Activated B cell treated with CpG ODN at 0.5 μM for 24 hours (primary cell): ENCODE measurements at places on chromosomes 13 and 19.

DNA sequence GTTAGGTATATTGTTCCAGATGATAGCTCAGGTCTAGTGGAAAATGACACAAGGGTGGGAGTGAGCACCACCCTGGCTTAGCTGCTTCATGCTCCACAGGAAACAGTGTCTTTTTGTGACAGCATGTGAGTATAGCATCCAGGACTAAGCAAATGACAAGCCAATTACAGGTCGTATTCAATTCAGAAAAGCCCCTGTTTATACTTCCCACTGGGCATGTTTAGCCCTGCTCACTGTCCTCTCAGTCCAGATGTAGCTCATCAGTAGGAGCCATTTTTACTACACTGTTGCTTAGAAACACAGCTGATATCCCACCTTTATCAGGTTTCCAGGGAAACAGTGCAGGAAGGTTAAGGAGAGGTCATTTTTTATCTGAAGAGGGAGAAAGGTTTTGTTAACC lies 8.0 kb downstream of the ABHD13 start:
- H3K4me1 ChIP-seq: peaks cover 52% of the 10 kb centered on the region
- H3K36me3 ChIP-seq: peaks cover 24% of the 10 kb centered on the region
- no peaks in the 10 kb centered on the region for H3K27me3 ChIP-seq
- no peak for DNase-seq
- H3K27ac ChIP-seq: peak overlapping the region; percentile 8

- peaks cover 9% of the 10 kb centered on the region for H3K36me3 ChIP-seq
- DNase-seq: no peak
- peaks cover 67% of the 10 kb centered on the region for H3K4me1 ChIP-seq
Measured at GRCh38 chr19:16454351-16454918, 17.3 kb downstream of the EPS15L1 start.

DNA sequence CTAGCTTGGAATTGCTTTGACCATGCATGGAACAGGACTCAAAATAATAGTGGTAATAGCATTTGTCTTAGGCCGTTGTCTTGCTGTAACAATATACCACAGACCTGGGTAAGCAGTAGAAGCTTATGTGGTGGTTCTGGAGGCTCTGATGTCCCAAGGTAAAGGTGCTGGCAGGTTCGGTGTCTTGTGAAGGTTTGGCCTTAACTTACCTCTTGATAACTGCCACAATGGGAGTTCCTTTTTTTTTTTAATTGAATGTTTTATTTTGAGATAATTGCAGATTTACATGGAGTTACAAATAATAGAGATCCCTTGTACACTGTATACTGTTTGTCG lies 5.8 kb downstream of the RPL21 start:
- peaks cover 72% of the 10 kb centered on the region for H3K4me1 ChIP-seq
- no peak overlapping the region for H3K4me3 ChIP-seq
- DNase-seq: no peak
- no peaks in the 10 kb centered on the region for H3K27me3 ChIP-seq

DNA sequence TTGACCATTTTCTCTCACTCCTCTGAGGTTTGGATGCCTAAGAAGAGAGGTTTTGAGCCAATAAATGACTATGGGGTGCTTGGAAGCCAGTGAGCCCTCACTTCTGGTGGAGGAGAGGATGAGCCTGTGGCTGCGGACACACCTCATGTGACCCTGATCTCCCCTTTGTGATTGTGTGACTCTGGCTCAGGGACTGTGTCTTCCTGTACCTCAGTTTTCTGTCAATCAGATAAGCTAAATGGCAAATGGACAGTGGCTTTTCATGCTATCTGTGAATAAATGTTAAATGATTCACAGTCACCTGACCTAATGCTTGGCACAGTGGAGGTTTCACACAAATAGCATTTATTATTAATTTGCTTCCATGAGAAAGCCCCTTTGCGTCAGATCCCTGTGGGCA lies 2.7 kb downstream of the PSG8 start:
- H3K36me3 ChIP-seq: no peaks in the 10 kb centered on the region
- DNase-seq: no peak
- H3K27me3 ChIP-seq: peaks cover 15% of the 10 kb centered on the region

- H3K27ac ChIP-seq: no peak overlapping the region
- no peaks in the 10 kb centered on the region for H3K36me3 ChIP-seq
- H3K4me1 ChIP-seq: no peaks in the 10 kb centered on the region
- no peak for DNase-seq
- H3K27me3 ChIP-seq: no peaks in the 10 kb centered on the region
Measured at GRCh38 chr13:96822895-96823294, 171.4 kb downstream of the OXGR1 start.

GRCh38 chr13:78136966-78137365 lies 218.3 kb upstream of the EDNRB start:
- H3K27ac ChIP-seq: no peak overlapping the region
- H3K36me3 ChIP-seq: no peaks in the 10 kb centered on the region
- peaks cover 4% of the 10 kb centered on the region for H3K27me3 ChIP-seq
- DNase-seq: no peak

DNA sequence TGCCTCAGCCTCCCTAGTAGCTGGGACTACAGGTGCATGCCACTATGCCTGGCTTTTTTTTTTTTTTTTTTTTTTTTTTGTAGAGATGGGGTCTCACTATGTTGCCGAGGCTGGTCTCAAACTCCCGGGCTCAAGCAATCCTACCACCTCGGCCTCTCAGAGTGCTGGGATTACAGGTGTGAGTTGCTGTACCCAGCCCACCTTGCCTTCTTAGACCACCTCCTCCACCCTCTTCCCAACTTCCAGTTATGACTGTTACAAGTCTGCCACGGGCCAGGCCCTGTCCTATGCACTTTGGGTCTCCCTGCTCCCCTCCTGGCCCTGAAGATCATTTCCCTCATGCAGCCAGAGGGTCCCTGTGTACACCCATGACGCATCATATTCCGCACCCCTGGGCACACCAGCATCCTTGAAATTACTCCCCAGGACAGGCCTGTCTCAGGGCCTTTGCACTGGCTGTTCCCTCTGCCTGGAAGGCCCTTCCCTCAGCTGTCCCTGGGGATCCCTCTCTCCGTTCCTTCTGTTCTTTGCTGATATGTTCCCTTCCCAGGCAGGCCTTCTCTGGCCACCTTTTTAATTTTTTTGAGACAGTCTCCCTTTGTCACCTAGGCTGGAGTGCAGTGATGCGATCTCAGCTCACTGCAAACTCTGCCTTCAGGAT lies 3.0 kb downstream of the LGALS4 start:
- H3K27ac ChIP-seq: no peak overlapping the region
- peaks cover 13% of the 10 kb centered on the region for H3K36me3 ChIP-seq
- H3K27me3 ChIP-seq: no peaks in the 10 kb centered on the region
- no peak overlapping the region for H3K4me3 ChIP-seq
- DNase-seq: no peak
